ENCODE measurements at places on chromosomes 5 and 9.
A peak's percentile ranks its signal among the peaks of the same experiment; 100 is the strongest.

GRCh38 chr5:17292434-17293015 is 75.1 kb downstream of the BASP1 start:
- DNase-seq, result no peak

GRCh38 chr9:87236546-87236945 is 261.1 kb upstream of the DAPK1 start:
- no peak for DNase-seq

DNA sequence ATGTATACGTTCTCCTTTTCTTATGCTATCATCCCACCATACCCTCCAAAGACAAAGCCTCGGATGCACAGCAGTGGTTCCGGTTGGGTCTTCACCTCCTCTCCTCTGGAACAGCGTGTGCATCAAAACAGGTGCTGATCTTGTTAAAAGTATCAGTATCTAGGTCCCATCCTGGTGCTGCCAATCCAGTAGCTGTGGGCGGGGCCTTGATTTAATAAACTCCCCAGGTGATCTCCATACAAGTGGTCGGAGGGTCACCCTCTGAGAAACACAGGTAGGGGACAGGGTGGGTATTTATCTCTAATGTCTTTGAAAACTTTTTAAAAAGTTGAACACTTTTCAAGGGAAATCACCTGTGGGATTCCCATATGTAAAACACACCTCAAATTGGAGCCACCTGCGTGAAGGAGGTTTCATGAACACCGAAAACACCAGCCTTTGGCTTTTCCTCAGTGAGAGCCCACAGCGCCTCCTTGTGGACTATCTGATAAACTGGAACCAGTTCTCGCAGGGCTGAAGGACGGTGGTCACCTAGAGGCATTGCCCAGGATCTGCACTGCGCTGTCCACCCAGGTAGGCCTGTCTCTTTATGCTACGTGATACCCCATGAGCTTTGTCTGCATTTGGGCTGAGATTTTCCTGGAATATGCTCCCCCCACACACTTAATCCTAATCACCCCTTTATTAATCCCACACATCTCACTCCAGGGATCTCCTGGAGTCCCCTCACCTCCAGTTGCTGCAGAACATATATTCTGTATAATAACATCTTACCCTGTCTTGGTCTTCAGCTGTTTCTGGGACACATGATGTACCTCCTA is 80.5 kb upstream of the EPB41L4B start:
- DNase-seq, result peak; percentile 56

DNA sequence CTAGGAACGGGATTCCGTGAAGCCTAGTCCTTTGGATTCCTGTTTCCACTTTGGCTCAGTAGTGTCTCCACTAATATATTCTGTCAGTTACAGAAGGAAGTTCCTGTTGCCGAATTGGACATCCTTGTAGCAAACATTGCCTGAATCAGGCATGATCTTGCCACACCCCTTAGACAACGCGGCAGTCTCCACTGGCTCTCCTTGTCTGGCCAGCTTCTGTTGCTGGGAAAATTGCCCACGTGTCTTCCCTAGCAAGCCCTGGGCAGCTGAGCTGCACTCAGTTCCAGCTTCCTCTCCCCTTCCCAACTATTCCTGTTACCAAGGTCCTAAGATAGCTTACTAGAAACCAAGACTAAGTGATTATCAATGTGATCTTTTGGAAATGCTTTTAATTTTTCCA is 316.6 kb upstream of the RIOK2 start:
- DNase-seq, result no peak

DNA sequence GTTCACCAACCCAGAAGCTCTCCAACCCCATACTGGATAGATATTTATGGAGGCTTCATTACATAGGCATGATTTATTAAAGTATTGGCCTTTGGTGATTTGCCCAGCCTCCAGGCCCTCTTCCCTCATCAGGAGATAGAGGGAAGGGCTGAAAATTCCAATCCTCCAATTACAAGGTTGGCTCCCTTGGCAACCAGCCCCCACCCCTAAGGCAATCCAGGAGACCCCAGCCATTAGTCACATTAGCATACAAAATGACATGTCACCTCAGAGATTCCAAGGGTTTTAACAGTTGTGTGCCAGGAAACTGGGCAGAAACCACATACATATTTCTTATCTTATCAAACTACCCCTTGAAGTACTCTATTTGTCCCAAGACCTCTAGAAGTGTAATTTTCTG is 210.0 kb downstream of the HINT1 start:
- DNase-seq, result no peak

DNA sequence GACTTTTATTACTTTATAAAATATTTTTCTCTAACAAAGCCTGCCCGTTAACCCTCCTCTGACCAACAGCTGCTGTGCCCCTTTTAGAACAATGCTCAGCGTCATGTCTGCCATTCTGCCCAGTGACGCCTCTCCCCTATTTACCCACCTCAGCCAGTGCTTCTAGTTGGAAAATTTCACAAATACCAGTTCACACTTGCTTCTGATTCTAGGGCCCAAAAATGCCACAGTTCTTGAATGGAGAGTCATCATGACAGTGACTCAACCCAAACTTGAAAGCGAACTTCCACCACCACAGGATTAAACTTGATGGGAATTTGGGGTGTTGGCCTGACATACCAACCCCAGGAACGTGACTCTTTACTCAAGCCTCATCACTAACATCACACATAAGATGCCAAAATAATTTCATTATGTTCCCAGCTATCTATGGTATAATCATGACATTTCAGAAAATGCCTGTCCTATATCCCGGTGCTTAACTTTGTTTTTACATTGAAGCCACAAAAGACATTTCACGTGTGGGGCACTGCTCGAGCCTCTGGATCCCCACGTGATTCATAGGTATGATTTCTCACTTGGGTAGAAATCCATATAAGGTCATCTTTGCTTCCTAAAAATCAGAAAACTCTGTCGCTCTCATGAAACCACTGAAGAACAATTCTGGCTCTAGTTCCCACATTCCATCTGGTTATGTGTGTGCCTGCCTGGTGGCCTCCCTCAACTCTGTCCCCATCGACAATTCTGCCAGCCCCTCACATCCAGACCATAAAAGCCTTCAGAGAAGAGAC is 220.9 kb downstream of the ACTL7B start:
- no peak for DNase-seq

- no peak for DNase-seq
Observed at GRCh38 chr9:4741365-4742089, 525 bp upstream of the AK3 start.

- no peak for DNase-seq
Observed at GRCh38 chr5:146388386-146388785, 49.7 kb downstream of the POU4F3 start.

DNA sequence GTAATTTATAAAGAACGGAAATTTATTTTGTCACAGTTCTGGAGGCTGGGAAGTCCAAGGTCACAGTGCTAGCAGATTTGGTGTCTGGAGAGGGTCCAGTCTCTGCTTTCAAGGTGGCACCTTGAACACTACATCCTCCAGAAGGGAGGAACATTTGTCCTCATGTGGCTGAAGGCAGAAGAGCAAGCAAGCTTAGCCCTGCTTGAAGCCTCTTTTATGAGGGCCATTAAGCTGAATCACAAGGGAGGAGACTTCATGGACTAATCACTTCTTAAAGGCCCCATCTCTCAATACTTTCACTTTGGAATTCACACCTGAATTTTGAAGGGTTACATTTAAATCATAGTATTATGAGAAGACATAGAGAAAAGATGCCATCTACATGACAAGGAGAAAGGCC is 215.4 kb upstream of the NFIL3 start:
- DNase-seq, result no peak

All from NCI-H1105 (cell line).